ENCODE measurements at places on chromosomes 6 and 20.
A peak's percentile ranks its signal among the peaks of the same experiment; 100 is the strongest.

DNA sequence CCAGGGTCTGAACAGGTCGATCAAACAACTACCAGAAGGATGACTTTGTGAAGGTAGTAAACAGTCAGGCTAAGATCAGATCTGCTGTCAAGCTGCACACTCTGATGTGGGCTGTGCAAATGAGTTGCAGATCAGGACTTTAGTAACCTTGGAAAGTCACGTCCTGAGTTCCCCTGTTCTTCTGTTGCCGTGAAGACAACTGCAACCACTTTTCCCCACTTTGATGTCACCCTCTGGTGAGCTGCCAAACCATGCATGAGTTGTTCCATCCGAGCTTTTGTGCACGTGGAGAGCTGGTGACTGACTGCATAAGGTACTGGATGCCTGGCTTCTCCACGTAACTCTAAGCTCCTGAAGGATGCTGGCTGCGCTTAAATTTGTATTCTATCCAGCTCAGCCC is 111.0 kb downstream of the CD83 start:
- DNase-seq = no peak

DNA sequence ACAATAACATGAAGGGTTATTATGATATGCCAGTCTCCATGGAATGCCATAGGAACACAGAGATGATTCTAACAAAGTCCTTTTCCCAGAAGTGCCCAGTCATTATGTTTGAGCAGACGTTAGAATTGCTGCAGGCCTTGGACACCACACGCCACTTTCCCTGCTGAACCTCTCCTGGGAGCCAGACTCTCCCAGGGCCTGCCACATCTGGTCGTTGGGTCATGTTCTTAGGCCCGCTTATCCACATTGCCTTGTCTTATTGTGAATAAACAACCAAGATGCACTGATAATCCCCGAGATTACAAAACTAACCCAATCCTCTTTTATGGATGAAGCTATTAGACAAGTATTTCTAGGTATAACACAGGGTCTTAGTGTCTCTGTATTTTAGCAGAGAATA is 276.5 kb upstream of the CITED2 start:
- no peak for DNase-seq

GRCh38 chr20:2164966-2165365 is 63.3 kb downstream of the STK35 start:
- no peak for DNase-seq

GRCh38 chr6:7391151-7391550 is 1.5 kb downstream of the RIOK1 start:
- DNase-seq = no peak

DNA sequence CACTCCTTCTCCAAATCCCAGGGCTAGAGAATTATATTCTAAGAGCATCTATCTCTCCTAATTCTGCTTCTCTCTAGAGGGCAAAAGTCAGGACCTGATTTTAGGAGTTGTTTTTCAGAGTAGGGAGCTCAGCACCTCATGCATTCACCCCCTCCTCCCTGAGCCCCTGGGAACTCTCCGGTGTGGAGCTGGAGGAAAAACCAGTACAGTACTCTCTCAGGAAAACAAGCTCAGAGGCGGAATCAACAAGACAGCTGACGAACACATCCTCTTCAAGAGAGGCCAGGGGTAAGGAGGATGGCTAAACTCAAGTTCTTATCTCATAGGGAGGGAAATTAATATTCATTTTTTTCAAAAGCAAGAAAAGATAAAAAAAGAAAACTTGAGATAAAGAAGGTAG is 120.1 kb upstream of the CDYL start:
- DNase-seq = peak; percentile 21

DNA sequence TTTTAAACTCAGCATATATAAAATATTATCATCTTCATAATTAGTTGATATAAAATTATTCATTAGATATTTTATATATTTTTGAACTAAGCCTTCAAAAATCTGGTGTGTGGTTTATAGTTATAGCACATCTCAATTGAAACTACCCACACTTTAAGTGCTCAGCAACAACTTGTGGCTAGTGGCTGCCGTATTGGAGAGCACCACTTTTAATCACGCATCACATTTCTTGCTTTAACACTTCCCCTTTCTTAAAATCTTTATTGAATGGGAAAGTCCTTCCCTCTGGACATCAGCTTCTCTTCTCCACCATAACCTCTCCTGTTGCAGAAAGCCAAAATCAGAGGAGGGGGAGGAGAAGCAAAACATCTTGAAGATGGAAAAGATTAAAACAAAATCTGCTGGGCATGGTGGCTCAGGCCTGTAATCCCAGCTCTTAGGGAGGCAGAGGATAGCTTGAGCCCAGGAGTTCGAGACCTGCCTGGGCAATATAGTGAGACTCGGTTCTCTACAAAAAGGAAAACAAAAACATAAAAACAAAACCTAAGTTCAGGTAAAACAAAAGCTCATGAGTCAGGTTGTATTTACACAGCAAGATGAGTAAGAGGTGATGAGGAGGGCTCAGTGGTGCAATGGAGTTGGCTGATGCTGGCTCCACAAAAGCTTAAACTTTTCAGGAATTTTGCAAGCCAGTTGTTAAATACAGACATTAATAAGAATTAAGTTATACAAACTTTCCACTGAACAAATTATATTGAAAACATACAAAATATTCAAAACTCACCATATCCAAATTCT is 237.0 kb upstream of the SUPT3H start:
- peak; percentile 1 for DNase-seq

GRCh38 chr20:2795451-2795850 is 5.0 kb downstream of the CPXM1 start:
- DNase-seq = no peak

DNA sequence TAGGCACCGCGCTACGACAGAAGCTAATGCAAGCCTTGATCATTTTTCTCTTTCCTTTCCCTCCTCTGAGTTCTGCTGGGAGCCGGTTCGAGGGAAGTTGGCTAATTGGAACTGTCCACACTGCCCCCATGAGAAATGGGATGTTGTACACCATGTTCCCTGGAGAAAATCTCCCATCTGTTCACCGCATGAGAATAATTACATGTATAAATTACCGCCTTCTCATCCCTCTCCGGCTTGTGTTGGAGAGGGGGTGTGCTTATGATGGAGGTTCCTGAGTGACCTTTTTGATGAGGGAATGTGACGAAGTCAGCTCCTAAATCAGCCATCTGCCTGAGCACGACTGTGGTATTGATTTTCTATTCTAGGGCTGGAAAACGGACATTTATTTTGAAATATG is 320.2 kb upstream of the SULF2 start:
- no peak for DNase-seq

- DNase-seq = no peak
These were observed 62.2 kb upstream of the DDR1 start for GRCh38 chr6:30821862-30822784.

DNA sequence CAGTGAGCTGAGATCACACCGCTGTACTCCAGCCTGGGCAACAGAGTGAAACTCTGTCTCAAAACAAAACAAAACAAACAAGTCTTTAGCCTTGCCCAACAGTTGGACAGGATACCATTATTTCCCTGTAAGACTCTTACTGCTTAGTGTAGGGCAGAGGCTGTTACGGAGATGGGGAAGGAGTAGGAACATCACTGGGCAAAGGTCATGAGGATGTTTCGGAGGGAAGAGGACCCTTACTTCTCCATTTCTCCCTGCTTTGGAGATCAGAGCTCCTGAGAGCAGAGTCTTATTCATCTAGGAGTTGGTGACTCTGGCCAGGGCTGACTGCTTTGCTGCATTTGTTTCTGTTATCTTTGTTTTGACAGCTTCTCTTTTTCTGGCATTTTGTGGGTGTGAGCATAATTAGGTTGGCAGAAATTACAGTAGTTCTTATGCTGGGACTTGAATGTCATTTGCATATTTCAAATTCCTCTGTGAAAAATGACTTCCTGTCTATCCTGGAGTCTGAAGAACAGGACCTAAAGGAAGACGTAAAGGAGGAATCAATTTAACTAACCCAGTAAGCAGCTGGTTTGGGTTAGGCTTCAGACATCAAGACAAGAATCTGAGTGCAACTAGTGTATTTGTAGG is 89.0 kb downstream of the CDS2 start:
- no peak for DNase-seq

DNA sequence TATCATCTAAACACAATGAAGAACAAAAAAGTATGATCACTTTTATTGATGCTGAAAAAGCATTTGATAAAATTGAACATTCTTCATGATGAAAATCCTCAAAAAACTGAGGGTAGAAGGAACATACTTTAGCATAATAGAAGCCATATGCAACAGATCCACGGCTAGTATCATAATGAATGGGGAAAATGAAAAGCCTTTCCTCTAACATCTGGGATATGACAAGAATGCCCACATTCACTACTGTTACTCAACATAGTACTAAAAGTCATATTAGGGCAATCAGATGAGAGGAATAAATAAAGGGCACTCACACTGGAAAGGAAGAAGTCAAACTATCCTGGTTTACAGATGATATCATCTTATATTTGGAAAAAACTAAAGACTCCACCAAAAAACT is 256.6 kb downstream of the RFPL4B start:
- no peak for DNase-seq

GRCh38 chr6:144416773-144417172 is 131.6 kb downstream of the UTRN start:
- no peak for DNase-seq

DNA sequence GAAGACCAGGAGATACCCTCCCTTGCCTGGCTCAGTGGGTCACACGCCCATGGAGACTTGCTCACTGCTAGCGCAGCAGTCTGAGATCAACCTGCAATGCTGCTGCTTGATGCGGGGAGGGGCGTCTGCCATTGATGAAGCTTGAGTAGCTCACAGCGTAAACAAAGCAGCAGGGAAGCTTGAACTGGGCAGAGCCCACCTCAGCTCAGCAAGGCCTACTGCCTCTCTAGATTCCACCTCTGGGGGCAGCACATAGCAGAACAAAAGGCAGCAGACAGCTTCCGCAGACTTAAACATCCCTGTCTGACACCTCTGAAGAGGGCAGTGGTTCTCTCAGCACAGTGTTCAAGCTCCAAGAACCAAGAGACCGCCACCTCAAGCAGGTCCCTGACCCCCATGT is 271.3 kb downstream of the ESR1 start:
- no peak for DNase-seq

- no peak for DNase-seq
These were observed 37.2 kb upstream of the BAG2 start for GRCh38 chr6:57134954-57135353.

- DNase-seq = peak; percentile 77
These were observed 12.7 kb downstream of the TREML2 start for GRCh38 chr6:41187924-41188886.

GRCh38 chr20:21519136-21519584 is 5.3 kb upstream of the NKX2-2 start:
- DNase-seq = no peak

GRCh38 chr20:63688228-63689045 is 8.0 kb upstream of the TNFRSF6B start:
- no peak for DNase-seq

DNA sequence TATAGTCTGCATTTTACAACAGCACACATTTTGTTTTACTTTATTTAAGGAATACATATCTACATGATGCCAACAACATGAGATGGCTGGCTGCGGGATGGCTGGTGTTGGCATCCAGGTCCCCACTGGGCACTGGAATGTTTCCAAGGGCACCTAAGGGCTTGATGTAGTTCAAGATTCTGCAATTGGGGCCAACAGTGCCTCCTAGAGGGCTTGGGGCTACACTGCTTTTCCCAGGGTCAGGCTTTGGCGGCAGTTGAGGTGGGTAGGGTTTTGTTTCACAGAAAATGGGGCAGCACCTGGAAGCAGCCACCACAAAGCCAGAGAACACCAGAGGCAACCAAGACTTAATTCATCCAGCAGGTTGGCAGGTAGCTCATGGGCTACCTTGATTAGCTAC is 202.2 kb upstream of the PRND start:
- DNase-seq = no peak

- no peak for DNase-seq
These were observed 55.2 kb downstream of the PRDM13 start for GRCh38 chr6:99661870-99662269.

DNA sequence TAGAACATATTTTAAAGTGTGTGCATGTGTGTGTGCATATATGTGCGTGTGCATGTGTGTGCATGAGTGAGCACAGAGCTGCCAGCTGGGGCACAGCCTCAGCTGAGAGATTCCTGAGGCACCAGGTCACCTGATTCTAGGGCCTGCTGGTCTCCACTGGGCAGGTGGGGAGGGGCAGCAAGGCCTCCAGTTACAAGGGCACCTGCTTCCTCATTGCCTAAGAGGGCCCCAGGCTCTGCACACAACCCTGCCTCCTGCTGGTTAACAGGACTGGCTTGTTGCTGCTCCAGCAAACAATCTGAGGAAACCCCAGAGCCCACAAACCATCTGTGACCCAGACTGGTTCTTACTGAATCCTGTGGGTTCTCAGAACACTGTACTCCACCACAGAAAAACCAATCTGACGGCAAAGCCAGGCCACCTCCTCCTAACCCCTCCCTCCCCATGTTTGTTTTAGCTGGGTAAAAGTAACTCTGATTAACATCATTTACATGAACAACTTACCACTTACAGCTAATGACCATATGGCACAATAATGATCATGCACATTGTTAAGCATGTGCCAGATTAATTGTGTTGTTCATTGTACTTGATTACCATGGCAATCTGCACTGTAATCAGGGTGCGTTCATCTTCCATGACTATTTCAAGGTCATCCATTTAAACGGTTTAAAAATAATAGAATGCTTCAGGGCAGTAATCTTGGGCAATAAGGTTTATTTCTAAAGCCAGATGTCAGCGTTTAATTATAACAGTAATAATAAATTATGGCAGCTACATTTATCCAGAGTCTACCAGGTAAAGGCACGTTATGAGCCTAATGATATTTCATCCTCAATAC is 23.1 kb upstream of the UBE2J1 start:
- DNase-seq = no peak

GRCh38 chr20:19338380-19338779 is 125.9 kb downstream of the SLC24A3 start:
- no peak for DNase-seq

DNA sequence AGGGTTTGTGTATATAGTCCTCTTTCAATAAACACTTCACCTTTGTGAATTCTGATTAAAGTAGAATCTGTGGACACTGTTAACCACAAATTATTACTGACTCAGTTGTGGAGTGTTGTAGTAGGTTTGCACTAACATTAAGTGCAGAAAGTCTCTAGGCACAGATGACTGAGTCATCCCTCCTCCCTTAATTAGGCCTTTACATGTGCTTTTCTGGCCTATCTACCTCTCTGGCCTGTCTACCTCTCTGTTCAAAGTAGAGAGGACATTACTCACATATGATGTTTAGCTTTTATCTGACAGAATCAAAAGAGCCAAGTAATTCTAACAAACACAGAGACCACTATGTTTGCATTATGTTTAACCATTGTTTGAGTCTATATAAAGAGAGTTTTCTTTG is 783.0 kb downstream of the TENT5A start:
- DNase-seq = no peak

- no peak for DNase-seq
These were observed 6.1 kb downstream of the EDN1 start for GRCh38 chr6:12296255-12296573.

- no peak for DNase-seq
These were observed 38.9 kb upstream of the TNFAIP3 start for GRCh38 chr6:137827977-137828810.

DNA sequence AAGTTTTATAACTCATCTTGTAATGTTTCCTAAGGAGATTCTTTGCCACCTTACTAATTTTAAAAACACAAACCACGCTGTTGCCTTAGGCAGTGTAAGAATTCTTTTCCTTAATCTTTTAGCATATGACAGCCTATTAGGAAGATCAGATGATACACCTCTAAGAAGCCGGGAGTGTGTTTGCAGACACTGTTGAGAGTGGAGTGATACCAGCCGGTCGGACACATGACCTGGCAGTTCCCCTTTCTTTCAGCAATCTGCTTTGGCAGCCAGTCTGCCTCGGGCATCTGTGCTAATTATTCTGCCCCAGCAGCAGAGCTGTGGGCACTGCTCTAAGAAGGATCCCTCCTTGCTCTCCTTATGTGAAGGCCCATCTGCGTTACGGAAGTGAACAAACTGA is 50.9 kb downstream of the PLCB4 start:
- no peak for DNase-seq

Data from esophagus muscularis mucosa (tissue), 4 donors.